NCI-H69 (cell line): ENCODE measurements at places on chromosomes 5 and 9.

DNA sequence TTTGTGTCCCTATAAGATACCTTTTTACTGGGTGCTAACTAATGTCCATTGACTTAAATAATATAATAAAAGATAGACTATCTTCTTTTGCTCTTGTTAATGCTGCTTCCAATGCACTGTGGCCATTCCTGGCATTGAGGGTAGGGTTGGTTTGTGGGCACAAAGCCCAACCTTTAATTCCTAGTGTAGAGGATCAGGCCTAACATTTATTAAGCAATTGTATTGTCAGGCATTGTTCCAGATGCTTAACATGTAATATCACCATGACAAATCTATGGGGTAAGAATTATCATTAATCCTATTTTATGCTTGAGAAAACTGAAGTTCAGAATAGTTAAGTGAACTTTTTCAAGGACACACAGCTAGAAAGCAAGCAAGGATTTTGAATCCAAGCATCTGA, 60.4 kb upstream of the GPBP1 start:
- DNase-seq, result no peak

DNA sequence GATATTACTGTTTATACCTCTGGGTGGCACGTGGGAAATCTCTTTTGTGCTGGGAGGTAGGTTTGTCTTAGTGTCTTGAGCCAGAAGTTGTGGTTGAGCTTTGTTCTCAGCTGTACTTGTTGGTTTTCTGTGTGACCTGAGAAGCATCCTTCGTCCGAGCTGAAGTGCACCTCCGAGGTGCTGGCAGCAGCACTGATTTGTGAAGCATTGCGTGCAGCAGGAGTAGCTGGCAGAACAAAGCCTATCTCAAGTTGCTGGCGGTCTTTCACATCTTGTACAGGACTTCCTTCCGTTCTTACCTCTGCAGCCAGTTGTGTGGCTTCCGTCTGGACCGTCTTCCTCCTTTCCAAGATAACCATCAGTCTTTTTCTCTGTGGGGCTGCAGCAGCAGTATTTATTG, 4.3 kb downstream of the PRRC2B start:
- DNase-seq, result no peak

GRCh38 chr5:125659316-125660023, 763.7 kb upstream of the GRAMD2B start:
- DNase-seq, result peak; percentile 48

GRCh38 chr5:58849921-58850667, 267.2 kb downstream of the RAB3C start:
- peak; percentile 85 for DNase-seq

GRCh38 chr5:1110307-1111240, 1.3 kb downstream of the SLC12A7 start:
- DNase-seq, result no peak

GRCh38 chr9:68927165-68927564, 86.7 kb downstream of the PRKACG start:
- no peak for DNase-seq

DNA sequence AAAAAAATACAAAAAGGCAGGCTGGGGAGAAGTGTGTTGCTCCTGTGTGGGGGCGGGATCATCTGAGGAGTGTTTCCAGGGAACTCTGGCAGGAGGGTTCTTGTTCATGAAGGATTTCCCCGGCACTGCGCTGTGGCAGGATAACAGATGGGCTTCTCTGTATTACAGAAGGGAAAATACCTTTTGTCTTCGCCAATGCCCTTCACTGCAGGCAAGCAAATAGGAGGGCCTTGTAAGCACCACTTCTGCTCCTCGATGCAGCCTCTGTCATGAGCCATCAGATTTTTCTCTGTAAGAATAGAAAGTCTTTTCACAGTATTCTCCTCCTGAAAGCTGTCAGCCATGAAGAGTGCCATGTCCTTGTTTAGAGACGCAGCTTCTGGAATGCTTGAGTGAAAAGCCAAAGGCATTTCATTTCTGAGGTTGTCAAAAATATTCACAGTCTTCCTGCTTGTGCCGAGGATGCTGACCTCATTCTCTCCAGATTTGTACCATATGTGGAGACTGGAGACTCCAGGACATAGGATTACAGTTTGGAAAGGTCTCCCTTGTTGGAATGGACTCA, 294.0 kb downstream of the YTHDC2 start:
- DNase-seq, result peak; percentile 25

DNA sequence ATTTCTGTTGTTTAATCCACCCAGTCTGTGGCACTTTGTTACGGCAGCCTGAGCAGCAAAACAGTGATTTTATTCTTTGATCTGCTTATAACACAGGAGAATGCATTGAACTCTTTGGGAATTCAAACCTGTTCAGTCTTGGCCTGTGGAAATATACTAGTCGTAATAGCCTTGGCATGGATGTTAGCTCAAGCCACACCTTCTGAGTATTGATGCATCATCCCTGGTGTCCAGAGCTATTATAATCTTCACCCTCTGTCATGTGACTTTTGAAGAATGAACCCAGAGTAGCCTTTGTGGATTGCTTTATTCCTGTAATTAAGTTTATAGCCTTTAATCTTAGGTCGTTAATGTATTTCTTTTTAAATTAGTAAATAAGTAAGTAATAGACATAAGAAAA, 50.8 kb upstream of the TEX48 start:
- DNase-seq, result peak; percentile 46

- no peak for DNase-seq
These were observed 41.1 kb downstream of the NFX1 start for GRCh38 chr9:33331377-33331891.

DNA sequence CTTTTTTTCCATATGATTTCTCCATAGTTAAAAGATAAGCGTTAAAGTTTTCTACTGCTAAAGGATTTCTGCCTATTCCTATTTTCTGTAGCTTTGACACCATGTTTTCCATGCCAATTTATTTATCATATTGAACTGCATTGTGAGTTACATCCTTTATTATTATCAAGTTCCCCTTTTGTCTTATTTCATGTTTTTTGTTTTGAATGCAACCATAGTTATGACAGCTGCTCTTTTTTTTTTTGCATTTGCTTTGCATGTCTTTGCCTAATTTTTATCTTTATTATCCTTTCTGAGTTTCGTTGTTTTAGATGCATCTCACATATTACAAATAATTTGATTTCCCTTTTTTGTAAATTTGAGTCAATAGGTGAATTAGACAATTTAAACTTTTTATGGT, 161.5 kb downstream of the DEPDC1B start:
- DNase-seq, result no peak

GRCh38 chr5:61449804-61450492, 117.9 kb downstream of the ZSWIM6 start:
- DNase-seq, result peak; percentile 80

DNA sequence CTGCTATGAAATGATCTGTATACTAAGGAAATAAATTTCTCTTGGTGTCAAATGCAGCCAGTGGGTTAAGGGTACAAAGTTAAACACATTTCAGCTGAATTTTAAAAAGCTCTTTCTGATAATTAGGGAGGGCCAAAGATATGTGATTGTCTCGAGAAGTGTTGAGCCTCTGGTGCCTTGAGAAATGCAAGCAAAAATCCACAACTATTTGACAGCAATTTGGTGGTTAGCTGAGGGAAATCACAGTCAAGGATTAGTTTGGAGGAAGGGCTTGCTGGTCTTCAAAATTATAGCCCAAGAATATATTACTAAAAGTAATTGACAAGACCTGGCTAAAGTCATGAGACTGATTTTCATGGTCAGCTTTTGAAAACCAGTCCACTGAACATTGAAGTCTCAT, 255.7 kb upstream of the PPP1R2B start:
- no peak for DNase-seq

DNA sequence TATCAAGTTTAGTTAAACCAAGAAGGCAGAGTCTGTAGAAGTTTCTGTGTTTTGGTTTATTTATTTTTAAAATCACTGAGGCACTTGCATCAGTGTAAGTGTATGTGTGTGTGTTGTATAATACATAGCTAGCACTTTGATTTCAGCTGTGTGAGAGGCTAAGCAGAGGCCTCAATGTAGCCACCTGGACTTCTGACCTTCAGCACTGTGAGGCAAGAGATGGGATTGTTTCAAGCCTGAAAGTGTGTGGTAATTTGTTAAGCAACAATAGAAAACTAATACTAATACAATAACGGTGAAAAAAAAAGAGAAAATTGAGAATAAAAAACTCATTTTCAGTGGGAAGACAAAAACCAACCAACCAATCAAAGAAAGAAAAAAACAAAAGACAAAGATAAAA, 327.3 kb downstream of the CDH18 start:
- DNase-seq, result no peak

DNA sequence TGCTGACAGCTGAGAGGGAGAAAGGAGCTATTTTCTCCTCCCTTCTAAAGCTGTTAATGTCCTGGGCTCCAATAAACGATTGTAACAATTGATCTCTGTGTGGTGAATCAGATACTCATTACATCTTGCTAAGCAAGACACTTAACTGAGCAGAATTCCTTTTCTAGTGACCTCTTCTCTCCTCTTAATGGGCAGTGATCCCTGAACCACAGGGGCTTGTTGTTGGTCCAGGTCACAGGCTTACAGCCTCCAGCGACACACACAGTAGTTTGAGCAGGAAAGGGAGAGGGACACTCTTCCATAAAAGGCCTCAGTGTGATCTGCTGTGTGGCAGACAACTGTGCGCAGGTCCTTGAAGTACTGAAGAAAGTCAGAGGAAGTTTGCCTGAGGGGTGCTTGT, 58.5 kb upstream of the MYO10 start:
- DNase-seq, result no peak

GRCh38 chr9:127142291-127142690, 19.9 kb upstream of the ANGPTL2 start:
- peak; percentile 77 for DNase-seq

- DNase-seq, result peak; percentile 77
These were observed 722 bp downstream of the SLC22A4 start for GRCh38 chr5:132294728-132295504.

DNA sequence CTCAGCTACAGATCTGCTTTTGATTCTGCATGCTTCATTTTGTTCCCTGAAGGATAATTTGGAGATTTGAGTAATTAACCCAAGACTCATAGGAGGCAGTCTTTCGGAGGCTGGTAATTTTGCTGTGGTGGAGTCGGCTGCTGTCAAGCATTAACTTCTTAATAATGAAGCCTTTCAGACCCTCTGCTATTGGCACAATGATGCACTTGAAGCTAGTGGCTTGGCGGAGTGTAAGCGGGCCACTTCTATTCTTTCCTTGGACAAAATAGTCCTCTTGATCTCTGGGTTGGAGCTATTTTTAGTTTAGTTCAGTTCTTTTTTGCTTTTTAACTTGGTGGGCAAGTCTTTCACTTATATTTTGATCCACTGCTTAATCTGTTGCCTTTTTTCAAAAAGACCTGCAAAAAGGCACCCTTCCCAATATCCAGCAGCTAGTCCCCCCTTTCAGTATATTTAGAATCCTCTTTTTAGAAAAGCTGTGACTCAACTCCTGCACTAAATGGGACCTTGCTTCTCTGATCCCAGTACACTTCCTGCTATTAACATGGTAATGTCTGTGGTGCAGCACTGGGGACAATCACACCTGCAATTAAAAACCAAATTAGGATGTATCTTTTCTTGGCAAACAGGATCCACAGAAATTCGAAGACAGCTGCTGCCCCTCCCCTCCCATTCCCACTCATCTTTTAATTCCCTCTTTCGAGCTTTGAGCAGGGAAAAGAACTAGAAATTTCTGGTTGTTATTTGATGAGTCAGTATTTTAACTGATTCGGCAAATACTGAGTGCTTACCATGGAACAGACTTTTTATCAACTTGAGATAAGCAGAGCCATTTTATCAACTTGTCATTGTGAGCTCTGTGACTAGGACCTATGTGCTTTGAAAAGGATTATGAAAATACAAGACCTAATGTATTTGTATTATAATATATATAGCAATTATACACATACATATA, 169.4 kb upstream of the ANKRD55 start:
- peak; percentile 77 for DNase-seq

DNA sequence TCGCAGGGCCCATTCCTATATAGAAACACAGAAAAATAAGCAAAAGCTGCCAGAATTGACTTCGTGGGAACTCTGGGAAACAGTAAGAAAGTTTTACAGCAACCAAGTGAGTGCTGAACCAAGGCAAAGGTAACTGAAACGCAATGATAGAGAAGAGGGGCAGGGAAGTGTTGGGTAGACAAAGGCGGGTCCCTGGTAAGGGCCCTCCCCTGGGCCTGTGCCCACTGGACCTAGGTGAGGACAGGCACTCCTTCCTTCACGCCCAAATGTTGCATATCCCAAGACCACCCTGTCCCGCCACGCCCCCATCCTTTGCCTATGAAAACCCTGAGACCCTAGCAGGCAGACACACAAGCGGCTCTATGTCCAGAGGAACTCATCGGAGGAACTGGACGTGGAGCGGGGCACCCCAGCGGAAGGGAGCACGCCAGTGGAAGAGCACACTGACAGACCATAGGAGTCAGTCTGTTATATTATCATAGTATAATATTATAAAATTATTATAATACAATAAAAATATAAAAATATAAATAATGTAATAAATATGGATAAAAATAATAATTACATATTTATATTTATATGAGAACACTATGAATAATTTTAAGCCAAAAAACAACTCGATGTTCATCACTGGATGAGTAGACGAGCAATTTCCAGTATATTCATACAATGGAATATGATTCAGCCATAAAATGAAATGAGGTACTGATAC, 27.9 kb downstream of the CDKN2A start:
- DNase-seq, result no peak

- DNase-seq, result no peak
These were observed 60.6 kb upstream of the FNIP1 start for GRCh38 chr5:131857388-131857787.

DNA sequence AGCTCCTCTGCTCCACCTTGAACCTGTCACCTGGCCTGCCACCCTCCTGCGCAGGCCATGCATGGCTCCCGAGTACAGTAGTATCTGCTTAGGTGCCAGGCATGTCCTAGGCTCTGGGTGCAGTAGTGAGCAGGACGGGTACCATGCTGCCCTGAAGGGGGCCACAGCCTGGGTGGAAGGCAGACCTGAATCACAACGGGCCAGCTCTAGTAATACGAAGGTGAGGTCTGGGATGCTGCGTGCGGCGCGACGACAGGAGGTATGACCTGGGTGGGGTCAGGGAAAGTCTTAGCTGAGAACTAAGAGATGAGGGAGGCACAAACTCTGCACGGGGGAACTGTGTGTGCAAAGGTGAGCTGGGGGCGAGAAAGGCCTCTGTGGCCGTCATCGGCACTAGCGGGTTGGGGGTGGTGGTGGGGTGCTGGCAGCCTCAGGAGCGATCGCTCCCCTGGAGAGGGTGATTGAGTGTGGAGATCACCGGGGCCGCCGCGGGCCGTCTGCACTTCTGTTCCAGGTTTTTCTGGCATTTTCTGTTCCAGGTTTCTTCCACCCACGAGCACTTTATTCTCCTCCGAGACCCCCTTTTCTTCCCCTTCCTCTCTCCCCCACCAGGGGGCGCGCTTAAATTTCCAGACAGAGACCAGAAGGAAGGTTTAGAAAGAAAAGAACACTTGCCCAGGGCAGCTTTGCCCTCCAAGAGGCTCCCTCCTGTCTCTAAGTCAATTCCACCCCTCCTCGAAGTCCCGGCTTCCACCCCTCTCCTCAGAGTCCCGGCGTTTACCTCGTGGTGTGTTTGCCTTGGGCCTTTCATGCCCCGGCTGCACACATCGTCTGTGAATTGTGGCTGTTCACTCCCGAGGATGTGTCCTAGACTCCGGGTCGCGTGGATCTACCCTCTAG, 15.1 kb downstream of the PDLIM4 start:
- peak; percentile 77 for DNase-seq
